Stimulated activated CD8-positive, alpha-beta memory T cell treated with anti-CD3 and anti-CD28 coated beads, Interleukin-7, amount 100 ng/mL, for 24 hours (primary cell): ENCODE measurements at places on chromosomes 5 and 9.
A peak's percentile ranks its signal among the peaks of the same experiment; 100 is the strongest.

DNA sequence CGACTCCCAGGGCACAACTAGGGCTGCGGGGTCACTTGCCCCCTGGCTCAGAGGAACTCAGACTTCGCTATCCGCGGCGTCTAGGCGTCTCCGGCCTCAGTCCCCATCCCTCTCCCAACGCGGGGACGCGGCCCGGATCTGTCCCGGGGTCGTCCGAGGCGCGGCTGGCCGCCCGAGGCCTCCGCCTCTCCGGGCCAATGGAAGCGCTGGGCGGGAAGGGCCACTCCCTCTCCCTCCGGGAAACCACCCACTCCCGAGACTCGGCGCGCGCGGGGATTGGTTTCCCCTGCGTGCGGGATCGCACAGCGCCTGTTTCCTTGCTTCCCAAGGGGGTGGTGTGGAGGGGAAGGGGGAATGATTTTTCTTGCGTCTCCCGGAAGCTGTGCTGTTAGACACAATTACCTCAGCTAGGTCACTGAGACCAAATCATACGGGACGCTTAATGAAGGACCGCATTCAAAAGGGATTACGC lies 38.3 kb downstream of the NR2F1 start:
- no peak for DNase-seq

DNA sequence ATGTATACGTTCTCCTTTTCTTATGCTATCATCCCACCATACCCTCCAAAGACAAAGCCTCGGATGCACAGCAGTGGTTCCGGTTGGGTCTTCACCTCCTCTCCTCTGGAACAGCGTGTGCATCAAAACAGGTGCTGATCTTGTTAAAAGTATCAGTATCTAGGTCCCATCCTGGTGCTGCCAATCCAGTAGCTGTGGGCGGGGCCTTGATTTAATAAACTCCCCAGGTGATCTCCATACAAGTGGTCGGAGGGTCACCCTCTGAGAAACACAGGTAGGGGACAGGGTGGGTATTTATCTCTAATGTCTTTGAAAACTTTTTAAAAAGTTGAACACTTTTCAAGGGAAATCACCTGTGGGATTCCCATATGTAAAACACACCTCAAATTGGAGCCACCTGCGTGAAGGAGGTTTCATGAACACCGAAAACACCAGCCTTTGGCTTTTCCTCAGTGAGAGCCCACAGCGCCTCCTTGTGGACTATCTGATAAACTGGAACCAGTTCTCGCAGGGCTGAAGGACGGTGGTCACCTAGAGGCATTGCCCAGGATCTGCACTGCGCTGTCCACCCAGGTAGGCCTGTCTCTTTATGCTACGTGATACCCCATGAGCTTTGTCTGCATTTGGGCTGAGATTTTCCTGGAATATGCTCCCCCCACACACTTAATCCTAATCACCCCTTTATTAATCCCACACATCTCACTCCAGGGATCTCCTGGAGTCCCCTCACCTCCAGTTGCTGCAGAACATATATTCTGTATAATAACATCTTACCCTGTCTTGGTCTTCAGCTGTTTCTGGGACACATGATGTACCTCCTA lies 80.5 kb upstream of the EPB41L4B start:
- DNase-seq = peak; percentile 6

- no peak for DNase-seq
Measured at GRCh38 chr5:80784451-80784850, 129.7 kb upstream of the DHFR start.

DNA sequence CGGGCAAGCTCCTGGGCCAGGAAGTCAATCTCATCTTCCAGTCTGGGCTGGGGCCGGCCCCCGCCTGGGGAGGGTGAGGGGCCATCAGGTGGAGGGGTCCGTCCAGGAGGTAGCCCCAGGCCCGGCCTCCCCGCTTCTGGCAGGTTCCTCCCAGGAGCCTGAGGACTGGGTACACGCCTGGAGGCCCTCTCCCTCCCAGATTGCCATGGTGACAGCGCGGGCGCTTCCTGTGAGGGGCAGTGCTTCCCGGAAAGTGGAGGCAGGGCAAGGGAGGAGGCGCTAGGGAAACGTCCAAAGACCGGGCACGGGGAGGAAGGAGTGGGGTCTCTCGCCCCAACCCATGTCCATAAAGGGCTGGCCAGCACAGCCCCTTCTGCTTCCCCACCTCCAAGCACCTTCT lies 4.9 kb downstream of the NPDC1 start:
- DNase-seq = no peak

GRCh38 chr9:116913536-116913935 lies 226.4 kb downstream of the TRIM32 start:
- DNase-seq = no peak

GRCh38 chr5:140174014-140174413 lies 974 bp upstream of the CYSTM1 start:
- DNase-seq = no peak

DNA sequence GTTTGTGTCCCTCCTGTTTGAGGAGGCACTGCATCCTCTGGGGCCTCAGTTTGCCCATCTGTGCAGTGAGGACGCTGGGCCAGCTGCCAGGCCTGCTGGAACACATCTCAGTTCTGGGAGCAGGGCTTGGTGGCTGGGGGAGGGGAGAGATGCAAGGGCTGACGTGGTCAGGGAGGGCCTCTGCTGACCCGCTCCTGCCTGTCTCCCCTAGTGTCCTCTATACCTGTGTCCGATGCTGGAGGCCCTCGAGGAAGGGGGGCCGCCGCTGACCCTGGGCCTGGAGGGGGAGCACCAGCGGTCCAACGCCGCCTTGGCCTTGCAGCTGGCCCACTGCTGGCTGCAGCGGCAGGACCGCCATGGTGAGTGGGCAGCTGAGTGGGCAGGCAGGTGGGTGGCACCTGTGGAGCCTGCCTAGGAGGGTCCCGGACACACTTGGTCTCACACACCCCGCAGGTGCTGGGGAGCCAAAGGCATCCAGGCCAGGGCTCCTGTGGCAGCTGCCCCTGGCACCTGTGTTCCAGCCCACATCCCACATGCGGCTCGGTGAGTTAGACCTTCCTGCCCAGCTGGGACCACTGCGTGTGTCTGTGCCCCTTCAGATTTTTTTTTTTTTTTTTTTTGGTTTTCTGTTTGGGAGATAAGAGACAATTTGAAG lies 5.8 kb downstream of the FPGS start:
- DNase-seq = no peak

DNA sequence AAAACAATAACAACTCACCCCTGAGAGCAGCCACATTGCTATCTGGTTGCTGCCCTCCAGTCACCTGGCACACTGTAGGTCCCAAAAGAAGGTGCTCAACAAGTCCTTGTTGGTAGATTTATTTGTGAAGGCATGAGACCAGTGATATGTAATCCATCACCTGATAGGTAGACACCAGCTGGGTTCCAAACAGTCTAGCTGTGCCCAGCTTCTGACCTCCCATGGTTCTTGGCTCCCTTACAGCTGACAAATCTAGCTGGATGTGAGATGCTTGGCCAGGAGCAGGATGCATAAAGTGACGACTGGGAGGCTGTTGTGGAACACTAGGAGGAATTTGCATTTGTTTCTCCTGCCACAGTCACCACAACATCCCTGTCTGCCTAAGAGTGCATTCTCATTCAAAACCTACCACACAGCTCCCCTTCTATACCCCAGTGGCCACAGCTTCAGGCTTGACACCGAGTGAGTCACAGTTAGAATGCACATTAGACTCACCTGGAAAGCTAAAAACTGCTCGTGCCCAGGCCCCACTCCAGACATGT lies 7.8 kb upstream of the VLDLR start:
- DNase-seq = no peak

GRCh38 chr9:126203313-126203712 lies 123.3 kb upstream of the MVB12B start:
- DNase-seq = no peak

DNA sequence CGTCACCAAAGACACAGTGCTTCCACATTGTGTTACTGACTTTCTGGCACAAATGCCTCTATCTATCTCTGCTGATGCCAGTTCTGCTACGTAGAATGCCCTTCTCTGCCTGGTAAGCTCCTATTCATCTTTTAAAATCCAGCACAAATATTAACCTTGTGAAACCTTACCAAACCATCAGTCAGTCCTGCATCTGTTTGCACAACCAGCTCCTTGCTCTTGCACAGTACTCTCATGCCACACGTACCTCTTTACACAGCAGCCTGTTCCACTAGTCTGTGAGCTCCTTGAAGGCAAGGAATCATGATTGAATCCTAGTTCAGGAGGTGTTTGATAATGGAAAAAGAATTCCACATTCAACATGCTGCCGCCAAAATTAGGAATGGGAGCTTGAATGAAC lies 56.3 kb downstream of the TEX10 start:
- DNase-seq = no peak

- DNase-seq = no peak
Measured at GRCh38 chr9:73643379-73644013, 491.8 kb downstream of the ANXA1 start.

DNA sequence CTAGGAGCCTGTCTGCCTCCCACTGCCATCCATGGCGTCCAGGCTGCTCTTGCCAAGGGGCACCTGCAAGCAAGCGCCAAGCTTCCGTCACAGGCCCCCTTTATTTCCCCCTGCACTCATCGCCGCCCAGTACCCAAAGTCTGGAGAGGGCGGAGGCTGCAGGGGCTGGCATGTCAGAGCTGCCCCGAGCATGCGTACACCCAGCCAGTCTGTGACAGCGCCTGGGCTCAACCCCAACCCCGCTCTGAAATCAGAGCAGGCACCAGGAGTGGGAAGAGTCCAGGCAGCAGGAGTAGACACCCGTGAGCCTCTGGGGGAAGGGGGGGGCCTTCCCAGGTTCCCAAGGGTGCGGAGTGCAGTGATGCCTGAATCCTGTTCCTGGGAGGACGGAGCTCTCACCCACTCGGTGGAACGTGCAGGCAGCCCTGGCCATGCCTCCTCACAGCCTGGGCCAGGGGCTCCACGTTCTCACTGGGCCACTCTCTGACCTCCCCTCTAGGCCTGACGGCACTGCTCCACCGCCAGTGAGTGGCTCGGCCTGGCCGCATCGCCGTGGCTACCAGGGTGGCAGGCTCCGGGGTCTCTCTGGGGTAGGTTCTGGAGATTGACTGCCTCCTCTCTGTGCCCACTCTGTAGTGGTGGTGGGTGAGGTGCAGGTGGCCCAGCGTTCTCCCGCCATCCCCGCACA lies 469.0 kb downstream of the CDH9 start:
- DNase-seq = no peak

- DNase-seq = no peak
Measured at GRCh38 chr9:108639091-108639490, 216.7 kb downstream of the ACTL7B start.

DNA sequence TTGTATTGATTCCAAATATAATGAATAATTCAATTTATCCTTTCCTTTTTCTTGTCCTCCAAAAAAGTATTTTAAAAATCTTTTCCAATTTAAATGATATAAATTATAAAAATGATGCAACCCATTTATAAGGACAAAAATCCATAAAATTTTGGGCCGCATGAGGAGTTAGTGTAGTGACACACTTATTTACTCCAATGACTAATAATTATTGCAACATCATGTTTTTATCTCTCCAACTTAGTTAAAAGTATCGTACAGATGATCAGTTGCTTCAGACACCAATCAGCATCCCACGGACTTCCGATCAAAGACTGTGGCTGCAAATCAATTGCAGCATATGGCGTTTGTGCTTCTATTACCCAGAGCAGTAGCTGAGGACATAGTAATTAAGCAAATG lies 58.6 kb downstream of the HTR4 start:
- DNase-seq = no peak

GRCh38 chr9:127524373-127524772 lies 73.1 kb downstream of the LRSAM1 start:
- no peak for DNase-seq

- no peak for DNase-seq
Measured at GRCh38 chr5:114447084-114447773, 85.4 kb downstream of the KCNN2 start.

- no peak for DNase-seq
Measured at GRCh38 chr9:15961217-15961616, 408.4 kb downstream of the CCDC171 start.

- DNase-seq = no peak
Measured at GRCh38 chr5:141504216-141504615, 15.3 kb downstream of the PCDHGC5 start.

DNA sequence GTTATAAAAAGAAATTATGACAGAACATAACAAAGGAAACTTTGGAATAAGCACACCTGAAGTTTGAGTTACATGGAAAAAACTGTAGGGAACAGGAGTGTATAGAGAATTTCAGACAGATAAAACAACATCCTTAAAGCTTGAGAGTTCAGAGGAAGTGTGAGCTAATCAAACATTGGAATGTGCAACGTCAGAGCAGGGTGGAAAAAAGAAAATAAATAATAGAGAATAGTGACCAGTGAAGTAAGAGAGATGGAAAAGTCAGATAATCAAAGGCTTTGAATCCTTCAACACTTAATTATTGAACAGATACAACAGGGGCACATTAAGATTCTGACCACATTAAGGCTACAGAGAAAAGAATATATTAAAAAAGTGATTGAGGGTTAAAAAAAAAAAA lies 128.5 kb upstream of the CDH10 start:
- no peak for DNase-seq

- DNase-seq = no peak
Measured at GRCh38 chr5:38290028-38290653, 31.8 kb downstream of the EGFLAM start.

- DNase-seq = no peak
Measured at GRCh38 chr5:145772466-145772865, 62.7 kb downstream of the PRELID2 start.

DNA sequence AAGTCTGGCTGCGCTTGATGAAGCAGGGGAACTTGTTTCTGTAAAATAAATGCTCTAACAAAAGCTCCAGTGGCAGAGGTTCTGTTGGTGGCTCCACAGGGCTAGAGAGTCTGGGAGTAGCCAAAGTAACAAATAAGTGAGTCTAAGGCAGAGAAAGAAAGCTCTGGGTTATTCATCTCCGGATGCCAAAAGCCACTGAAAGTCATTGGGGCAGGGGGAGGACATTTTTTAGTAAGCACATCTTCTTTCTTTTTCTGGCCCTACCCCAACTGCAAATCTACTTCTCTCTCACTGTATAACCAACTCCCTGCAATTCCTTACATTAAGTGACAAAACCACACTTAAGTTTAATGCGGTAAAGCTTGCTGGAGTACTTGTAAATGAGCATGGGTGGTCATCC lies 141.6 kb downstream of the INSYN2B start:
- no peak for DNase-seq

DNA sequence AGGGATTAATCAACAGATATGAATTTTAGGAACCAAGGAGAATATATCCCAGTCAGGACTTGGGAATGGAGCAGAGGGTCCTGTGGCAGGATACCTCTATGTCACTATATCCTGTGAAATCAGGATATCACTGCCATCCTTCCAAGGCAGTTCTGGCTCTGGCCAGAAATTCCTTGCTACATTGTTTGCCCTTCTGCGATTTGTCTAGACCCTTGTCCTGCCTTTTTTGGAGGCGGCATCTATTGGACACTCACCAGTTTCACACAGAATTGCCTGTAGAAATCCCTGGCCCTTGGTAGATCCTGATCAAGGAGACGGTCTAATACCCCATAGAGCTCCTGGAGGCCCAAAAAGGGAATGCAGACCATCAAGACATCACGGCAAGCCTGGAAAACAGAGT lies 71.2 kb downstream of the MROH2B start:
- DNase-seq = no peak

- no peak for DNase-seq
Measured at GRCh38 chr9:6845880-6846279, 88.1 kb downstream of the KDM4C start.
